Stimulated activated CD4-positive, alpha-beta T cell treated with anti-CD3 and anti-CD28 coated beads, TNF-alpha, amount 100 ng/mL, for 1 hour (primary cell): ENCODE measurements at places on chromosomes 11 and 22.

GRCh38 chr22:17876306-17876831 lies 102.1 kb upstream of the BID start:
- no peak for DNase-seq

DNA sequence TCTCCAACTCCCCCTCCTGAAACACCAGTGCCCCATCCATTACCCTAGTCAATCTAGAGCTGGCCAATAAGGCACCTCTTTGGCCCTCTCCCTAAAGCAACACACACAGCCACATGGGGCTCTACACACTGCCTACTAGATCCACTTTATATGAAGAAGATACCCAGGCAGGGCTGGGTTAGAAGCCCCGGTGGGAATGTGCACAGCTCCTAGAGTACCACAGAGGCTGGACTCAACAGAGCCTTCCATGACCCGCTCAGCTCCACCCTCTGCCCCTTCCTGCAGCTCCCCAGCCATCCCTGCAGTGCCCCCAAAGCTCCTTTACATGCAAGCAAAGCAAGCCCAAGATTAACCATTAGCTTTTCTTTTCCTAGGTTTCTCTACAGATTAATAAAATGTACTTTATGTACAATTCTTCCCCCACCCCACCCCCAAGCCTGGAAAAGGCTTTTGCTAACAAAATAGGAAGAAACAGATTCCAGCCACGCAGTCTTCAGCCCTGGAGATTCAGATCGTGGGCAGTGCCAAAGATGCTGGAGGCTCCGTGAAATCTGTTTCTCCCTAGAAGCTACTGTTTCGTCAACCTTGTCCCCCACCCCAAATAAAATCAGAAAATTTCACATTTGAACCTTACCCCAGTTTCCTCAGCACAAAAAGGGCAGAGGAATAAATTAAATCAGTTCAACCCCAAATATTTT lies 51.8 kb downstream of the IGSF9B start:
- DNase-seq, result no peak

DNA sequence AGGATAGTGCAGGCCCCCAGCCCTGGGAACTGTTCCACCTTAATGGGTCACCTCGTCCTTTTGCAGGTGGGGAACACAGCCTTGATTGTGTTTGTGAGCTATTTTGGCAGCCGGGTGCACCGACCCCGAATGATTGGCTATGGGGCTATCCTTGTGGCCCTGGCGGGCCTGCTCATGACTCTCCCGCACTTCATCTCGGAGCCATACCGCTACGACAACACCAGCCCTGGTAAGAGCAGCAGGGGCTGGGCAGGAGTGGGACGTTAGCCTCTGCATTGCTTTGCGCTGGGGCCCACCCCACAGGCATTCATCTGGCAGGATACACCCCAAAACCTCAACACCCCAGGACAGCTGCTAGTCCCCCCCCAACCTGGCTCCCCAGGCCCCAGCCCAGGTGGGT lies 14.8 kb downstream of the SLCO2B1 start:
- no peak for DNase-seq

DNA sequence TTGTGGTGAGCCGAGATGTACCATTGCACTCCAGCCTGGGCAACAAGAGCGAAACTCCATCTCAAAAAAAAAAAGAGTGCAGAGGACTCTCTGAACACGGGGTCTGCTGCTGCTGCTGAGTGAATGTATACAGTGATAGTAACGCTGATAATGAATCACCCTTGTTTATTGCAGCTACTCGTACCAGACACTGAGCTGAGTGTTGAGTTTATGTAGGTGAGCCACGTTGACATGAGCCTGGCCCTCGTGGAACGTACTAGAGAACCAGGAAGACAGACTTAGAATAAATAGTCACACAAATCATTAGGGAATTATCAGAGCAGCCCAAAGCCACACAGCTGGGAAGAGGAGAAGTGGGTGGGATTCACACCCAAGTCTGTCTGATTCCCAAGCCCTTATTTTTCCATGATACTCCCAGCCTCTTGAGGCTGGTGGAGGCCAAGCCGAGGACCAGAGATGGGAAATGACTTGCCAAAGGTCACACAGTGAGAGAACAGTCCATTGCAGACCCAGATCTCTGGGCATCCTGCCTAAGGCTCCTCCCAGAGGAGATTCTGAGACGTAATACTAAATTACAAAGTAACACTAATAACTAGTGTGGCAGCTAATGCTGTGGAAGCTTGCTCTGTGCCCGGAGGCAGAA lies 34.8 kb downstream of the MB start:
- DNase-seq, result no peak

- no peak for DNase-seq
Measured at GRCh38 chr11:113315811-113316210, 1.4 kb downstream of the TTC12 start.

DNA sequence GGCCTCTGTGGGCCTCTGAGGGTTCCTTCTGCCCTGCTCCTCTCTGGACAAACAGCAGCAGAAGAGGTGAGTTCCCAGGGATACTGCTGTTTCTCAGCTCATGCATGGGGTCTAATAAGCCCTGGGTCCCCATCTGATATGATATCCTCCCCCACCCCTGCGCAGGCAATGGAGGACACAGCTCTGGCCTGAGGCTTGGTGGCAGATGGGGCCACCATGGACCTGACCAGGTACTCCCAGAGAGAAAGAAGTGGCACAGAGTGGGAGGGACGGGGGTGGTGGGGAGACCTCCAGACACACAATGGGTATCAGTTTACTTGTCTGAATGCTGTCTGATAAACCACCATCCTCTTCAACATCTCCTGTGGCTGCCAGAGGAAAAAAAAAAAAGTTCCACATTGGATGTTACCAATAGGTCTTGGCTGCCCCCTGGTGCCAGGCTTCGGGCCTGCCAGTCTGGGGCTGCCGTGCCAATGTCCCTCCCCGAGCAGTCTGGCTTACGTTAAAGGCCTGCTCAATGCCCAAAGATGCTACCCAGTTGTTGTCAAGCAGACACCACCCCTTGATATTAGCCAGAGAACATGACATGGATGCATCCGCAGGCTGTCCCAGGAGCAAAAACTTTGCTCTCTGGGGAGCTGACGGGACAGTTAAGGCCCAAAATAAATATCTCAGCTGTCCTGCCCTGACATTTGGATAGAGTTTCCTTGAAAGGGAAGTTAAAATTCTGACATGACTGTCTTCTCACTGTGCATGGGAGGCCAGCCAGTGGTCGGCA lies 27.9 kb upstream of the ABCC8 start:
- peak; percentile 69 for DNase-seq

GRCh38 chr22:50150161-50151129 lies 20.1 kb upstream of the PANX2 start:
- DNase-seq, result no peak

DNA sequence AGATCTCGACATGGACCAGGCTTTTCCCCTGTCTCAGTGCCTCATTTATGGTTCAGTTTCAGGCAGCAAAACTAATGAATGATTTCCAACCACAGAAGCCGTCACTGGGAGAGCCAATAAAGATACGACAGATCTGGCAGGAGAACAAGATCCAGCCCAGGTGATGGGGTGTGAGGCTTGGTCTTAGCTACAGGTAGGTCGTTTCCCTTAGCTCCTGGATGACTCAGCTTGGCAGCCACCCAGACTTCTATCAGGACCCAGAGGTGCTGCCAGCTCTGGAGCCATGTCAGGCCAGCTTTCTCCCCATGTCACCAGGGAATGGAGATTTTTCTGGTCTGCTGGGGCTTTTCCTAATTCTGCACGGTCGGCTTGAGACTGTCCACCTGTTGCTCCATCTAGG lies 36.3 kb upstream of the APOBEC3A start:
- no peak for DNase-seq

DNA sequence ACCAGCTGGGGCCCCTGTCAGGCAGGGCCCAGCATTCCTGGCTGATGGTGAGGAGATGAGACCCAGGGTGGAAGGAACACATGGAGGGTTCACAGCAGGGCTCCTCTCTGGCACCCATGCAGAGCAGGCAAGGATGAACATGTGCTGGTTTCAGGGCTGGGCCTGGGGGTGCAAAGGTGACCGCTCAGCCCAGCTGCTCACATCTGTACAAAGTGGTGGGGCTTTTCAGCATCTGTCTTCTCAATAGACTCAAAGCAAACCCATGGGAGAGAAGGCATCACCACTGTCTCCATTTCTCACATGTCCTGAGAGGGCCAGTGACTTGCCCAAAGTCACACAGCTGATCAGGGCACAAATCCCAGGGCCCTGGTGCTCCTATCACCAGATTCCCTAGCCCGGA lies 27.3 kb upstream of the TCF20 start:
- no peak for DNase-seq
